ENCODE measurements at places on chromosomes 3 and 15.

- DNase-seq = no peak
Measured at GRCh38 chr3:61914276-61914675, 352.9 kb downstream of the PTPRG start.

- no peak for DNase-seq
Measured at GRCh38 chr15:88069561-88069960, 187.0 kb downstream of the NTRK3 start.

DNA sequence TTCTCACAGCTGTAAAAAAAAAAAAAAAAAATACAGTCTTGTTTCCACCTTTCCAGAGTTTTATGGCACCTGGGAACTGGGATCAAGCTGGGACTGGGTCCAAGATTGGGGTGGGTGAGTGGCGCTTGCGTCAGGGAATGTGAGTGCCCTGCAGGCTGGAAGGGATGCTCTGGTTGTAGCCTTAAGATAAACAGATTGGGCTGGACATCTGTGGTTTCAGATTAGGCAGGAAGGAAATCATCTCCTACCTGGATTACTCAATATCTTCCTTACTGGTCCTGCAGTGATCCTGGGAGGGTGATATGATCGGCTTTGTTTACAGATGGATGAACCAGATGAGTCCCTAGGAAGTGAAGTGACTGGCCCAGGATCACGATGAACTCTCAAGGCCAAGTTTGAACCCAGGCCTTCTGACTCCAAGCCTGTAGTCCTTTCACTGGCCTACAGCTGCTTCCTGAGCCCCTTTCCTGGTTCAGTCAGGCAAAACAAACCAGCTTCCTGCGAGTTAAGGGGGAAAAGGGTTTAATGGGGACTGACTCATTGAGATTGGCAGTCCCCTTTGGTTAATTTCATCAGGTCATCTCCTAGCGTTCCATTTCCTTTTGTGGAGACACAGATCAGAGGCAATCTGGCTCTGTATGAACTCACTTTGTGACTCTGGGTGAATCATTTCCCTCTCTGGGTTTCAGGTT is 179.8 kb downstream of the THSD4 start:
- no peak for DNase-seq

- DNase-seq = no peak
Measured at GRCh38 chr15:68615811-68616210, 37.0 kb downstream of the CORO2B start.

- no peak for DNase-seq
Measured at GRCh38 chr3:113668015-113668414, 28.4 kb downstream of the USF3 start.

DNA sequence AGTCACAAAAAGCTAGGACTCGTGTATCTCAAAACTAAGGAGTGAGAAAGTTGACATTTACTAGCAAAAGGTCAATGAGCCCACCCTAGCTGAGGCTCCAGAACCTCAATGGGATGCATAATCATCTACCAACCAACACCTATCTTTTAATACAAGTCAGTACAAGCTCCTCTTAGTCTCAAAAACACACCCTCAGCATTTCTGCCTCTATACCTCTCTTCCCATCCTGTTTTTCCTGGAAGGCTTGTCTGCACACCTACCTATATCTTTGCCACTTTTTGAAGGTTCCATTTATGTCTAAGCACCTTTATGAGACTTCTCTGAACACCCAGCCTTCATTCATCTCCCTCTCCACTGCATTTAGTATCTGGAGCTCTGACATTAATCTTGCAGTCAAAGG is 10.0 kb downstream of the WWTR1 start:
- no peak for DNase-seq

GRCh38 chr3:18752273-18752934 is 327.3 kb upstream of the SATB1 start:
- no peak for DNase-seq

DNA sequence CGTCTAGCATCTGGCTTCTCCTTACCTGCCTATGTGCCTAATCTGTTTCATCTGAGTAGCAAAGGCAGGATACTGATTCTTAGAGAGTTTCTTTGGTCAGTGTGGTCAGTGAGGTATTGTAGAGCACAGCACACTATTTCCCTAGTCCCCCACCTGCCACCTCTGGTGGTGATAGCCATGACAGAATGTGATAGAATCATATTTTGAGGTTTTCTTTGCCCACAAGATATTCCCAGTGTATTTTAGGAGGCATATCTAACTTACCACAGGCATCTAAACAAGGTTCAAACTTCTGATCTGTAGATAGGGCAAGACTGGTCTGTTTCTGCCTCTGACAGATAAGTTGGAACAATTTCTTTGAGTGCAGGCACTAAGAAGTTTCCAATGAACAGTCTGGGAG is 188.0 kb downstream of the SOX2 start:
- no peak for DNase-seq

GRCh38 chr15:23686466-23687142 is 501 bp downstream of the NDN start:
- DNase-seq = no peak

DNA sequence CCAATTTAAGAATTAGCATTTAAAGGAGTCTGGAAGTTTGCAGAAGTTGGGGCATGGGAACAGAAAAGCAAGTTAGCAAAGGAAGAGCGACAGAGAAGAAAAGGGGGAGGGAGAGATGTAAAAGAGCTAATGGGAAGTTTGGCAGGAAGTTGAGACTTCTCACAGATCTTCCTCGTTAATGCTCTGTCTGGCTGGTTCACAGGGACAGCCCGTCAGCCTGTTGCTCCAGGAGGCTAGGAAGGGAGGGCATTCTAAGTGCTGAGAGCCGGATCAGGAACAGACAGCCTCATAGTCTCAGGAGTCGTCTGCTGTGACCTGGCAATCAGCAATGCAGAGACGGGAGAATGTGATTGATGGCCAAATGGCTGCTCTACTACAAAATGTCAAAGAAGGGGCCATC is 150.3 kb downstream of the AGBL1 start:
- no peak for DNase-seq

DNA sequence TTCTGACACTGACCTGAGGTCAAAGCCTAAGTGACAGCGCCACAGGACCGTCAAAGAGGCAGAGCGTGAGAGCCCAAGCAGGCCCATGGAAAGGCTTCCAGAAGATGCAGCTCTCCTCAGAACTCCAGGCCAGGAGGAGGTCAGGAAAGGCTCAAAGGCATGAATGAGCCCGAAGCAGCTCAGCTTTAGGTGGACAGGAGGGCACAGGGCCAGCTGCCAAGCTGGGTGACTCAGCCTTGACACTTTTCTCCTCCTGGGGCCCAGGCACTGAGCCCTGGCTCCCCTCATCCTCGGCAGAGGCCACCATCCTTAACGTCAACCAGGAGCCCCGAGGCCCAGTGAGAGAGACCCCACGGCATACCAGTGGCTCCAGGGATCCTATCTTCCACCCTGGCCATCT is 62.9 kb downstream of the ADCY5 start:
- DNase-seq = no peak

DNA sequence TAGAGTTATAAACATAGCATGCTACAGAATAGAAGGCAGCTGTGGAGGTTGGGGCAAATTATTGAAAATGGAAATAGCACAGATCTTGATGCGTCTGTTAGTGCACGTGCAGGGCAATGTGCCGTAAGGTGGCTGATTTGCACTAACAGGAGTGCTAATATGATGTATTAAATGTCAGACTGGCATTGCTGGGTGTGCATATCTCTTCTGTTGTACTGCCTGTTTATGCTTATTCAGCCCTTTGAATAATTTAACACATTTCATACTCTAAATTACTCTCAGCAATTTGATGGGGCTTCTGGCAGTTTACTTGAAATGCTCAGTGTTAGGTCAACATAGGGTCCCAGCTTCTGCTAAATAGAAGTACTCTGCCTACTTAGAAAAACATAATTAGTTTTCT is 395.6 kb downstream of the MCTP2 start:
- no peak for DNase-seq

GRCh38 chr3:142445816-142446254 is 2.0 kb downstream of the XRN1 start:
- DNase-seq = no peak

GRCh38 chr3:55660642-55661041 is 173.5 kb upstream of the WNT5A start:
- DNase-seq = no peak

DNA sequence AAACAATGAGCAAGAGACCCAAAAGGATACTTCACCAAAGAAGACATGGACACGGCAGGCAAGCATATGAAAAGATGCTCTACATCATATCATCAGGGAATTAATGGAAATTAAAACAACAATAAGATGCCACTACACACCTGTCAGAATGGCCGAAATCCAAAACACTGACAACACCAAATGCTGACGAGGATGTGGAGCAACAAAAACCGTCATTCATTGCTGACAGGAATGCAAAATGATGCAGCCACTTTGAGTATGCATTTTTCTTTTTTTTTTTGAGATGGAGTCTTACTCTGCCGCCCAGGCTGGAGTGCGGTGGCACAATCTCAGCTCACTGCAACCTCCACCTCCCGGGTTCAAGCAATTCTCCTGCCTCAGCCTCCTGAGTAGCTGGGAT is 19.0 kb downstream of the EDC3 start:
- no peak for DNase-seq

- no peak for DNase-seq
Measured at GRCh38 chr15:71914092-71914491, 103.7 kb downstream of the NR2E3 start.

DNA sequence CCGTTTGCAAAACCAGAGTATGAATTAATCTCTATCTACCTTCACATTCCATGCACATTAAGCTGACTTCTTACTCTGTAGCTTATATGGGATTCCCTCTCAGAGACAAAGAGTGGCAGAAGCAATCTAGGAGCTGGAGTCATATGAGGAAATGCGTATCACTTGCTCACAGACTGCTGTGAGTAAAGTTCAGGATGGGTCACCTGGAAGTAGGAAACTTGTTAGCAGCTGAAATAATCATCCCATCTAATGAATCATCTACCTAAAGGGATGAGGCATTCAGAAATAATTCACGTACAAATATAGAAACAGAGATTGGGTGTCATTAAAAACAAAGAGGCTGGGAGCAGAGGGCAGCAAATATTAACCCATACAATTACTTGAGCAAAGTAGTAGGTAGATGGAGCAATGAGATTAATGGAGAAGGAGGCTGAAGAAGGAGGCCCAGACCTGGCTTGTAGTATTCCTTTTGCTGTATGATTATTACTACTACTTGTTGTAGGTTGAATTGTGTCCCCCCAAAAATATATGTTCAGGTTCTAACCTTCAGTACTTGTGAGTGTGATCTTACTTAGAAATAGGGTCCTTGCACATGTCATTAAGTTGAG is 866.3 kb downstream of the ROBO2 start:
- DNase-seq = no peak

- DNase-seq = no peak
Measured at GRCh38 chr3:125005676-125006075, 50.1 kb downstream of the HEG1 start.

GRCh38 chr15:75431682-75432081 is 19.8 kb downstream of the SIN3A start:
- DNase-seq = no peak

GRCh38 chr15:74376226-74376625 is 8.8 kb upstream of the CYP11A1 start:
- DNase-seq = no peak

DNA sequence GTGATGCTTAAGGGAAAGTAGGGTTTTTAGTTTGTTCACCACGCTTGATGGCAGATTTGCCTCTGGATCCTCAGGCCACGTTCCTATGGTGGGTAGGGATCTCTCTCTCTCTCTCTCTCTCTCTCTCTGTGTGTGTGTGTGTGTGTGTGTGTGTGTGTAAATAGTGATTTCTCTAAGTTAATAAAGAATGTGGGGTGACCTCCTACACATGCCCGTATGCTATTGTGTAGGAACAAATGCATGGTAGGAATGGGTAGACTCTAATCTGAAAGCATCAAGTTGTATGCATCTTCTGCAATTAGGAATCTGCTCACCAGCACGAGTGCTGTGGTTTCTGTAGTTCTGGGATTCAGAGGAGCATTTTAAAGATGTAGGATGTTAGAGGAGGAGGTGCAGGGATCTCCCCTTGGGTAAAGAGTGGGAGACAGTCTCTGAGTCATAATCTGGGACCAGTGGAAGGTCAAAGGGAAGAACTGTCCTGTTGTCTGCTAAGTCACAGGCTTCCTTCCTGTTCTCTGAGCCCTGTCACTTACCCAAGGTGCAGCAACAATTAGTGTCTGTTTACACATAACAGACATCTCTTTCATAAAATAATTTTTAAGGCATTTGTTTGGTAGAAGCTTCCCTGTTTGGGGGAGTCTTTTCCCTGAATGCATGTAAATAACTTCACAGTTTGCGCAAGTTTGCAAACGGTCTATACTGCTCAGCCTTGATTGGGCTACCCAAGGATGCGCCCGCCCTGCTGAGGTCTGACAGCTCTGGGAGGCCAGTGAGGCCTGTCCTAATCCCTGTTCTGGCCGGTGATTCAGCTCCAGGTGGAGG is 139.8 kb downstream of the IGF1R start:
- DNase-seq = no peak

DNA sequence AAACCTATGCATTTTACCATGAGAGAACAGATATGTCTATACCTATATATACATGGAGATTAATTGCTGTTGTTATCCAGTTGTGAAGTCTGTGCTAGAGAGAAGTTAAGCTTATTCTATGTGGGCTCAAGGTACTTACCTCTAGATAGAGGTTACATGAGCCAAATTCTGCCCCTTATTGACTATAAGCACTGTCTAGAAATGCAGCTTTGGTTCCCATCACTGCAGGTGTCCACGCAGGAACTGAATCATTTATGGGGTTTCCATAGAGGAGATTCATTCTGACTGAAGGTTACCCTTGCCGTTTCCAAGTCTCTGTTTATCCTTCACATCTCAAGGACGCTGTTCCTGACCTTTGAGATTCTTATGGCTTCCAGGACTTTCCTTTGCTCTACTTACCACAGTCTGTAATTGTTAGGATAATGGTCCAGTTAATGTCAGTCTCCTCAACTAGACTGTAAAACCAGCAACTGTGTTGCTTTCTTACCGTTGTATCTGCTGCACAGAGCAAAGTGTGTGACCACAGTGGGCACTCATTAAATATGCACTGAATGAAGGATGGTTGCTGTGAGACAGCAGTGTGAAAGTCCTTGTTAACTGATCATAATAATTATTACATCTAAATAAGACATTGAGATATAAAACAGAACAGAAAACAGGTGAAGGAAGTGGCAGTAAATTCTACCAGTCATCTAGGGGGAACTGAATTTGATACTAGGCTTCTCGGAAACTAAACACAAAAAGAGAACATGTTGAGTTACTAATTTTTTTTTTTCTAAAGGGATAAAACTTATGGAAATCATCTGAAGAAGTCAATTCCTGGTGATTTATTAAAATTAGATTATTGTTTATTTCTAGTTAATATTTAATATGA is 44.0 kb upstream of the BCL6 start:
- no peak for DNase-seq

GRCh38 chr3:6732807-6733206 is 128.1 kb upstream of the GRM7 start:
- no peak for DNase-seq

- no peak for DNase-seq
Measured at GRCh38 chr15:69328080-69328479, 29.4 kb downstream of the PAQR5 start.

GRCh38 chr3:127321371-127321770 is 33.5 kb upstream of the PRR20G start:
- no peak for DNase-seq
